ENCODE measurements at places on chromosomes 4 and X.

DNA sequence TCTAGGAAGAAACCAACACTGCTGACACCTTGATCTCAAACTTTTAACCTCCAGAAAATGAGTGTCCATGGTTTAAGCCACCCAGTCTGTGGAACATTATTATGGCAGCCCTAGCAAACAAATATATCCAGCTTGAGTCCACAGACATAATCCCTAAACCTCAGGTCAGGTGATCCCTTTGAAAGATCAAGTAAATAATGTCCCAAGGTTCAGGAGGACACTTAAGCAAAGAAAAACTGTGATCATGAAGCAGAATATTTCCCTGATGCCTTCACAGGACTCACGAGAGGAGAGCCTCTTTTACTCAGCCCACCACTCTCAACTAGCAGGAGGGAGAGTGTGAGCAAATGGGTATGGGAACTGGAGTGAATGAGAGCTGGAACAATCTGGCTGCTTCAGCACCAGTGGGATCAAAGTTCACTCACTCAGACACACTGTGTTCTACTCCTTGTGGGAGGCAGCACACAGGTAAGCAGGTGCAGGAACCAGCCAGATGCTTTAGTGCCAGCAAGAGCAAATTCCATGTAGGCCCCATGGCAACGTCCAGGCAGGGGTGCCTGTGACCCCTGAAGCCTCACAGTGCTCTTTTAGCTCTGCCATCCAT is 608.4 kb downstream of the RAB28 start:
- no peak for DNase-seq
- H3K4me3 ChIP-seq, result no peak overlapping the region
- H3K27ac ChIP-seq, result no peak overlapping the region

DNA sequence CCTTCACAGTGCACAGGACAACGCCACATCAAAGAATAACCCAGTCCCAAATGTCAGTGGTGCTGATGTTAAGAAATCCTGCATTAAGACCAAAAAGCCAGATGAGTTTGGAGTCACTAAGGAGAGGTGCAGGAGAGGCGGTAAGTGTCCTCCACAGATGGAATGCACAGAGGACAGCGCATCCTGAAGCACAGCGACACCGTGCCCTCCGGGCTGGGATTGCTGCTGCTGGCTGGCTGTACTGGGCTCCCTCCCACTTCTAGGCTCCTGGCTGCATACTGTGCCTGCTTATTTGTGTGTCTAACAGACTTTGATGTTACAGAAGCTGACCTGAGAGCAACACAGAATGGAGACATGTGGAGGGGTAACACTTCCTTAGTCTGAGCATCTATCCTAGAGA is 325.6 kb upstream of the BOD1L1 start:
- H3K4me3 ChIP-seq, result no peak overlapping the region
- H3K27me3 ChIP-seq, result no peaks in the 10 kb centered on the region
- no peaks in the 10 kb centered on the region for H3K4me1 ChIP-seq
- DNase-seq, result peak; percentile 11
- H3K27ac ChIP-seq, result no peak overlapping the region
- H3K36me3 ChIP-seq, result no peaks in the 10 kb centered on the region

- H3K27me3 ChIP-seq, result no peaks in the 10 kb centered on the region
- no peak for DNase-seq
- H3K4me3 ChIP-seq, result no peak overlapping the region
- no peak overlapping the region for H3K27ac ChIP-seq
- no peaks in the 10 kb centered on the region for H3K4me1 ChIP-seq
These were observed 96.8 kb upstream of the MAP9 start for GRCh38 chr4:155473420-155474095.

DNA sequence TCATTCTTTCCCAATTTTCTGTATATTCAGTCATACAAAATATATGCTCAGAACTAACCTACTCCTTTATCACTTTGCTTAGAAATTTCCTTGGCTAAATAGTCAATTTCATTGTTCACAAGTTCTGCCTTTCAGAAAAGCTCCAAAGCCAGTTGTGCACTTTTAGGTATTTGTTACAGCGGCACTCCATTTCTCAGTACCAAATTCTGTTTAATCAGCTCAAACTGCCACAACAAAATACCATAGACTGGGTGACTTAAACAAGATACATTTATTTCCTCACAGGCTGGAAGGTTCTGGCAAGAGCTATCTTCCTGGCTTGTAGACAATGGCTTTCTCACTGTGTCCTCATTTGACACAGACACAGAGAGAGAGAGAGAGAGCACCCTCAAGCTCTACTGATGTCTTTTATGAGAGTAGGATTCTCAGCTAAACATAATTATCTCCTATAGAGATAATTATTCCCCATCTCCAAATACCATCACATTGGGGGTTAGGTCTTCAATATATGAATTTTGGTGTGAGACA is 188.8 kb upstream of the FSTL5 start:
- no peaks in the 10 kb centered on the region for H3K27me3 ChIP-seq
- H3K27ac ChIP-seq, result no peak overlapping the region
- no peaks in the 10 kb centered on the region for H3K4me1 ChIP-seq
- no peak for DNase-seq
- no peaks in the 10 kb centered on the region for H3K36me3 ChIP-seq
- no peak overlapping the region for H3K4me3 ChIP-seq

GRCh38 chr4:122930862-122931261 is 8.5 kb upstream of the NUDT6 start:
- no peak overlapping the region for H3K4me3 ChIP-seq
- DNase-seq, result no peak
- H3K36me3 ChIP-seq, result peaks cover 34% of the 10 kb centered on the region
- no peaks in the 10 kb centered on the region for H3K4me1 ChIP-seq
- H3K27me3 ChIP-seq, result no peaks in the 10 kb centered on the region
- no peak overlapping the region for H3K27ac ChIP-seq

DNA sequence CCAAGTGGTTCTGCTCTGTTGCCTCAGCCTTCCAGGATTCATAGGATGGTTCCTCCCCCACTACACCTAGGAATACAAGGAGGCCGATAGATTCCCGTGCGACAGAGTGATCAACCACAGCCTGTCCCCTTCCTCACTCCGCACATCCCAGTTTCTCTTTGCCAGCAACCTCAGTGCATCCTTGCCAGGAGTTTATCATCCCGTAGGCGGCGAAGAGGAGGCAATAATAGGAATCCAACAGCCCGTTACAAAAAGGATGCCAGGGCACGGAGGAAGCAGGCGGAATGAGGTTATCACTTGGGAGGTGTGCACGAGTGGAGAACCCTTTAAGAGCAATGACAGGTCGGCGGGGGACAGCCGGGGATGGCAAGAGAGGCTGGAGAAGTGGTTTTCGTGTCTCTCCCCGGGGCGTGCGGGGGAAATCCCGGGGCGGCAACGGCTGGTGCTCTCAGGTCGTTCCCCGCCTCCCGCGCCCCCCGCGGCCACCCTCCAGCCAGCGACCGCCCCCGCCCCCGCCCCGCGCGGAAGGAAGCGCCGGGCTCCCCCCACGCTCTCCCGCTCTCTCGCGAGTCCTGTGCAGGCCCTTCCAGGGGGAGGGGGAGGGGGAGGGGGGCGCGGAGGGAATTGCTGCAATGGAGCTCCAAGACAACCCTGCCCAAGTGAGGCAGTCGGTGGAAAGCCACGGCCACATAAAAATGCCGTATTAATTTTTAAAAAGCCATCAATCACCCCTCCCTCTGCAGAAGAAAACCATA is 1.6 kb downstream of the PPP3CA start:
- H3K4me3 ChIP-seq, result peak overlapping the region; percentile 69
- H3K36me3 ChIP-seq, result no peaks in the 10 kb centered on the region
- peaks cover 17% of the 10 kb centered on the region for H3K4me1 ChIP-seq
- no peak overlapping the region for H3K27ac ChIP-seq
- peak; percentile 61 for DNase-seq

- peaks cover 3% of the 10 kb centered on the region for H3K4me1 ChIP-seq
- H3K36me3 ChIP-seq, result no peaks in the 10 kb centered on the region
- H3K27me3 ChIP-seq, result no peaks in the 10 kb centered on the region
- H3K4me3 ChIP-seq, result no peak overlapping the region
- DNase-seq, result no peak
These were observed 664.2 kb upstream of the CPEB2 start for GRCh38 chr4:14337892-14338584.

DNA sequence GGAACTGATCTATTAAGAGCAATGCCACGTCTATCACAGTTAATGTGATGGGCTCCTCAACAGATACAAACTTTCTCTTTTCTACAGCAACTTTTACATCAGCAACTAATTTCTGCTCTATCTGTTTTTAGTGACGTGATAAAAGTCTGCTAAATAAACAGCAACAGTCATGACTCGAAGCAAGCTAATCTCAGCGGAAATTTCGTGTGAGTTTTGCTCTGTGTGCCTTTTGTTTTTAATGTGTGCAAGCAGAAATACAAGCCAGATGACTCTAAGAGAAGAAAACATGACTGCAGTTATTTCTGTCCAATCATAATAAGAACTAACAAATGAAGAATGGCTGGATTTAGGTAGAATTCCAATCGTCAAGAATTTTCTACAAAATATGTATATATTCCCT is 214.3 kb downstream of the LDB2 start:
- no peaks in the 10 kb centered on the region for H3K27me3 ChIP-seq
- peaks cover 31% of the 10 kb centered on the region for H3K4me1 ChIP-seq
- no peak for DNase-seq
- no peaks in the 10 kb centered on the region for H3K36me3 ChIP-seq
- H3K4me3 ChIP-seq, result no peak overlapping the region

- DNase-seq, result no peak
- no peaks in the 10 kb centered on the region for H3K36me3 ChIP-seq
- no peak overlapping the region for H3K27ac ChIP-seq
- H3K4me3 ChIP-seq, result no peak overlapping the region
These were observed 52.1 kb downstream of the PSAPL1 start for GRCh38 chr4:7382634-7383014.

GRCh38 chr4:41256740-41257256 is at the start of gene UCHL1:
Gene UCHL1 (plus strand): TSS chr4:41256928. CDS start chr4:41256977, 49 bp downstream.
- H3K27me3 ChIP-seq, result no peaks in the 10 kb centered on the region
- H3K4me1 ChIP-seq, result peaks cover 26% of the 10 kb centered on the region
- DNase-seq, result peak; percentile 97
- H3K36me3 ChIP-seq, result peaks cover 11% of the 10 kb centered on the region
- peak within 1 kb of the TSS; percentile 94 for H3K4me3 ChIP-seq

- no peak overlapping the region for H3K4me3 ChIP-seq
- no peaks in the 10 kb centered on the region for H3K27me3 ChIP-seq
- H3K36me3 ChIP-seq, result peaks cover 5% of the 10 kb centered on the region
- H3K27ac ChIP-seq, result no peak overlapping the region
- no peak for DNase-seq
- H3K4me1 ChIP-seq, result peaks cover 10% of the 10 kb centered on the region
These were observed 5.8 kb upstream of the USP38 start for GRCh38 chr4:143178923-143179322.

GRCh38 chrX:142251680-142252079 is 46.6 kb upstream of the MAGEC2 start:
- no peaks in the 10 kb centered on the region for H3K36me3 ChIP-seq
- no peak overlapping the region for H3K4me3 ChIP-seq
- no peaks in the 10 kb centered on the region for H3K4me1 ChIP-seq
- H3K27me3 ChIP-seq, result no peaks in the 10 kb centered on the region

GRCh38 chr4:127309369-127310102 is 323.2 kb upstream of the INTU start:
- DNase-seq, result no peak
- H3K4me3 ChIP-seq, result no peak overlapping the region
- H3K27ac ChIP-seq, result no peak overlapping the region
- no peaks in the 10 kb centered on the region for H3K36me3 ChIP-seq
- no peaks in the 10 kb centered on the region for H3K4me1 ChIP-seq
- no peaks in the 10 kb centered on the region for H3K27me3 ChIP-seq

DNA sequence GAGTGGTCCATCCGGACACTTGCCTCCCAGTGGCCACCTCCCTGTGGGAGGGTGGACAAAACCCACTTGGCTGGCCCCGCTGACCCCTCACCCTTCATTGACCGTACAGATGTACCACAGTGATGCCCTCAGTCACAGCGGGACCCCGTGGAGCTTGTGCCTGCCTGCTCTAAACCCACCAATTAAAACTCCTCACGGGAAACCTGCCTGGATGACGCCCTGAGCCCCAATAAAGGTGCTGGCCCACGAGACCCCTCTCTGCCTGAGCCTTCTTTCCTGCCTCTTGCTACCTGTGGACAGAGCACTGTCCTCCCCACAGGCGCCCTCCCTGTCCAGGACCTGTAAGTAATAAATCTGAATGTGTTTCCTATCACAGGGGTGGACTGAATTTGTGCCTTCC is 32.9 kb downstream of the RNF212 start:
- H3K36me3 ChIP-seq, result no peaks in the 10 kb centered on the region
- H3K27ac ChIP-seq, result no peak overlapping the region
- DNase-seq, result no peak
- H3K4me1 ChIP-seq, result no peaks in the 10 kb centered on the region
- peaks cover 9% of the 10 kb centered on the region for H3K27me3 ChIP-seq

GRCh38 chr4:15501941-15502340 is 32.3 kb downstream of the CC2D2A start:
- H3K27me3 ChIP-seq, result no peaks in the 10 kb centered on the region
- H3K36me3 ChIP-seq, result no peaks in the 10 kb centered on the region
- no peak overlapping the region for H3K4me3 ChIP-seq
- H3K4me1 ChIP-seq, result no peaks in the 10 kb centered on the region
- no peak overlapping the region for H3K27ac ChIP-seq

GRCh38 chr4:15066140-15066539 is 63.9 kb downstream of the CPEB2 start:
- H3K36me3 ChIP-seq, result no peaks in the 10 kb centered on the region
- H3K27me3 ChIP-seq, result no peaks in the 10 kb centered on the region

GRCh38 chr4:152578670-152579069 is 42.8 kb upstream of the FBXW7 start:
- H3K4me3 ChIP-seq, result no peak overlapping the region
- no peak overlapping the region for H3K27ac ChIP-seq
- DNase-seq, result no peak
- no peaks in the 10 kb centered on the region for H3K4me1 ChIP-seq
- no peaks in the 10 kb centered on the region for H3K36me3 ChIP-seq

GRCh38 chr4:16685536-16685935 is 212.9 kb downstream of the LDB2 start:
- H3K27ac ChIP-seq, result no peak overlapping the region
- H3K36me3 ChIP-seq, result no peaks in the 10 kb centered on the region
- no peak for DNase-seq
- no peak overlapping the region for H3K4me3 ChIP-seq
- peaks cover 22% of the 10 kb centered on the region for H3K4me1 ChIP-seq
- no peaks in the 10 kb centered on the region for H3K27me3 ChIP-seq

DNA sequence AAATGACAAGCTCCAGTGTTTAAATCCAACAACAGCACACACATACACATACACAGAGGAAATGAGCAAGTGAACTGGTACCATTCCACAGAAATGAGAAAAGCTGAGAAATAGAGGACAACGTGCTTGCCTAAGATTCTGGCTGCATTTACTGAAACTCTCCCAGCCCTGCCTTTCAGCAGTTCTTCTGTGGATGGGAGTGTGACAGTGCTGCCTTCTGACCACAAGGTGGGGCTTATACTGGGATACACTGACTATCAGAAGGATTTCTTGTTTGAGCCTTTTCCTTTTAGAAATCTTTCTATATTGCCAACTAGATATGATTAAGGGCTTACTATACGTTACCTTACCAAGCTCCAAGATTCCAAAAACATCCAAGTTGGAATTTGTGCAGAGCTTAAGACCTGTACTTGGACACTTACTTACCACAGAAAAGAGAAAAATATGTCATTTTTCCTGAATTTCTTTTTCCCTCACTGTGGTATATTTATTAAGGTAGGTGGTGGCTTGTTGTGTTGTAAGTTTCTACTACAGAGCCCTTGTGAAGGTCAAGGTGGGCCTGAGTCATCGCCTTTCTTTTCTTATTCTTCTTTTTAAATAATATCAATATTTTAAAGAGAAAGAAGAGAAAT is 10.7 kb upstream of the CXCL8 start:
- peak; percentile 66 for DNase-seq
- no peaks in the 10 kb centered on the region for H3K4me1 ChIP-seq
- H3K27me3 ChIP-seq, result no peaks in the 10 kb centered on the region
- no peak overlapping the region for H3K27ac ChIP-seq
- H3K36me3 ChIP-seq, result no peaks in the 10 kb centered on the region

- H3K27me3 ChIP-seq, result no peaks in the 10 kb centered on the region
- no peak overlapping the region for H3K4me3 ChIP-seq
- peaks cover 13% of the 10 kb centered on the region for H3K4me1 ChIP-seq
- H3K27ac ChIP-seq, result no peak overlapping the region
- H3K36me3 ChIP-seq, result no peaks in the 10 kb centered on the region
These were observed 23.5 kb downstream of the UVSSA start for GRCh38 chr4:1370321-1371124.
